ENCODE measurements at places on chromosomes 12 and 14. TPM values are rescaled to one million over a fixed set of nuclear protein-coding genes. Genes with fewer than 3 reads are reported as not detected.

- H3K27ac ChIP-seq: no peak within 1 kb of the TSS
- H3K27me3 ChIP-seq: no peaks in the 10 kb centered on the region
- no peak within 1 kb of the TSS for H3K4me3 ChIP-seq
- H3K4me1 ChIP-seq: no peaks in the 10 kb centered on the region
- DNase-seq: no peak
- no peaks in the 10 kb centered on the region for H3K36me3 ChIP-seq
Observed at GRCh38 chr12:21334771-21335325, at the start of gene SLCO1A2. SLCO1A2 (minus strand) TSS chr12:21334917; CDS start chr12:21334647, 270 bp downstream.

DNA sequence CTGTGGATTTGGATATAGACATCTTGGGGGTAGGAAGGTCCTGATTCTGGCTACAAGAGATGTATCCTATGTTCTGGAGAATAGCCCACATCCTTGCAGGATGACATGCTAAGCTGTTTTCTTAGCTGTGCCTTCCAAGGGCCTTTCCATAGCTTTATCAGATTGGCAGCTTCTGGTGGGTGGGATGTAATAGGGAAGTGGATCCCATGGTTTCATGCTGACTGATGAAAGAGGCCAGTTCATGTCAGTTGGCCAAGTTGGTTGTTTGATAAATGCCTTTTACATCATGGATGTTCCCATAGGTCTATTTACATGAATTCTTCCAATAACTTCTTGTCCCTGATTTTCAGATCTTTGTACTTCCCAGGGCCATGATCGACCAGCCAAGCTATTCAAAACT lies 169.1 kb upstream of the RMST start:
- no peak overlapping the region for H3K27ac ChIP-seq
- no peaks in the 10 kb centered on the region for H3K36me3 ChIP-seq
- H3K27me3 ChIP-seq: no peaks in the 10 kb centered on the region
- H3K4me3 ChIP-seq: no peak overlapping the region
- H3K4me1 ChIP-seq: no peaks in the 10 kb centered on the region

- peak overlapping the region; percentile 89 for H3K27ac ChIP-seq
- DNase-seq: no peak
- H3K4me1 ChIP-seq: peaks cover 33% of the 10 kb centered on the region
- no peaks in the 10 kb centered on the region for H3K27me3 ChIP-seq
- no peak overlapping the region for H3K4me3 ChIP-seq
- no peaks in the 10 kb centered on the region for H3K36me3 ChIP-seq
Observed at GRCh38 chr14:54645639-54646038, 78.7 kb downstream of the SAMD4A start.

DNA sequence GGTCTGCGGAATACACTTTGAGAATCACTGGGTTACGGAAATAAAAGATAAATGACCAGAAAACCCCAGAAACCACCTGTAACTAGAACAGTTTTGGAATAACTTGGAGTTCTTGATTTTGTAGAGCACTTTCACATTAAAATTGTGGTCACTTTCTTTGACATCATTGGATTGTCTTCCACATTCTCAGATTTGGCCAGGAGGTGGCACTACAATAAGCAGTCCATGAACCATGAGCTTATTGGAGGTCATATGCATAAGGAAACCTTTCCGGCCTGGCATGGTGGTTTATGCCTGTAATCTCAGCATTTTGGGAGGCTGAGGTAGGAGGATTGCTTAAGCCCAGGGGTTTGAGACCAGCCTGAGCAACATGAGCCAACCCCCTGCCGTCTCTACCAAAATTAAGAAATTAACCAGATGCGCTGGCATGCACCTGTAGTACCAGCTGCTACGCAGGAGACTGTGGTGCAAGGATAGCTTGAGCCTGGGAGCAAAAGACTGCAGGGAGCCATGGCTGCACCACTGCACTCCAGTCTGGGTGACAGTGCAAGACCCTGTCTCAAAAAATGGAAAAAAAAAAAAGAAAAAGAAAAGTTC lies 107.7 kb upstream of the CAND1 start:
- no peak overlapping the region for H3K27ac ChIP-seq
- no peaks in the 10 kb centered on the region for H3K4me1 ChIP-seq
- no peak overlapping the region for H3K4me3 ChIP-seq
- no peaks in the 10 kb centered on the region for H3K27me3 ChIP-seq

DNA sequence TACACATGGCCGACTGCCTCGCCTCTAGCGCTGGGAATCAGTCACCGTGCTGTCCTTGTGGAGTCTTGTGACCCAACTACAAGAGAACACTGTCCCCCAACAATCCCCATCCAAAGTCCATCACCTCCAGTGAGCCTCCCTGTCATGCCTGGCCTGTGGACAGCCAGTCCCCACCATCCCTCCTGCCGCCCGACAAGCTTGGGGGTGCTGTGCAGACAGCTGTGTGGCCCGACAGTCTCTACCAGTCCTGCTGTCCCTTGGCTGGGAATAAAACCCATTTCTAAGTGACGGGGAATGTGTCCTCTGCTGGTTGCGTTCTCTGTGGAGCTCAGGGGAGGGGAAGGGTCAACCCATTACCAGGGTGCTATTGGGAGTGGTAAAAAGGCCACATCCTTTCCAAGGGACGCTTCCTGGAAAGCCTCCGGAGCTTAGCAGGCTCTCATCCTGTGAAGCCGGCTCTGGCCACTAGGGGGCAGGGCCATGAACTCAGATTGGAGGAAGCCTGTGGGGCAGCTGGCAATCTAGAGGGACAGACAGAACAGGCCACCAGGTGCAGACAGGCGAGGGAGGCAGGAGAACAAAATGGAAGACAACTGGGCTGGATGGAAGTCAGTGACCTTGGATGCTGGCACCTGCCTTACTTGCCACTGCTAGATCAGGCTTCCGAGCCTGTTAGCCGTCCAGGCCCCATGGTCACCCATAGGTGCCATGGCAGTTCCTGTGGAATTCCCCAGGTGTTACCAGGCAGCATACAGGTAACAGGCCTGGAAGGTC lies 12.0 kb upstream of the BLTP3B start:
- no peaks in the 10 kb centered on the region for H3K27me3 ChIP-seq
- H3K4me3 ChIP-seq: no peak overlapping the region
- peaks cover 19% of the 10 kb centered on the region for H3K4me1 ChIP-seq

Gene PGF
- 27.0 TPM for polyA plus RNA-seq

DNA sequence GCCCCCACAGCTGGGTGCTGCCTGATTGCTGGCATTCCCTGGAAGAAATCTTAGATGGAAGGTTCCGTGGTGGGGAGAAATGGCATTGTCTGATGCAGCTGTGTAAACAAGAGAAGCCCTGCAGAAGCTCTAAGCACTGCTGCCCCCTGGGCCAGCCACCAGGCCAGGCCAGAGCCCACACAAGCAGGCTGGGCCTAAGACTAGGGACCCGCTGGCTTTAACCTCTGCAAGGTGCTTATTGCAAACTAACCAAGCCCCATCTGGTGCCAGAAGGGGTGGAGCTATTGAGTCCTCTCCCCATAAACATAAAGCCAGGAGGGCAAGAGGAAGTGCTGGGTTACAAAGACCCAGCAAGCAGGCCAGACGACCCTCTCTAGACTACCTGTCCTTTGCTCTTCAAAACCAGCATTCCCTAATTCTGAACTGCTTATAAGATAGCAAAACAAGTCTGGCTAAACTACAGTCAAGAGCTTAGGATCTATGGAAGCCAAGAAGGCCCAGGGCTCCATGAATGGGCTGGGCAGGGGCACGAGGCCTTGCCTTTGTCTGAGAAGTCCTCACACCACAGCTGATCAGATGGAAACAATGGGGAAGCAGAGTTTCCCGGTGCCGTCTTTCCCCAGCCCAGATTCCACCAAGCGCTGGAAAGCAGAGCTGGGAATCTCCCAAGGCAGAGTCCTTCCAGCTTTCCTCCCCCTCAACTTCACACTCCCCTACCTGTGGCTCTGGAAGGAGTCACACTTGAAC lies 28.8 kb downstream of the P2RX4 start:
- no peak overlapping the region for H3K4me3 ChIP-seq
- peaks cover 30% of the 10 kb centered on the region for H3K4me1 ChIP-seq
- no peak overlapping the region for H3K27ac ChIP-seq
- peaks cover 34% of the 10 kb centered on the region for H3K36me3 ChIP-seq
- DNase-seq: peak; percentile 22

GRCh38 chr14:35243956-35244355 lies 48.2 kb upstream of the PSMA6 start:
- no peaks in the 10 kb centered on the region for H3K27me3 ChIP-seq
- DNase-seq: peak; percentile 67
- H3K36me3 ChIP-seq: no peaks in the 10 kb centered on the region
- H3K27ac ChIP-seq: no peak overlapping the region
- H3K4me3 ChIP-seq: no peak overlapping the region

DNA sequence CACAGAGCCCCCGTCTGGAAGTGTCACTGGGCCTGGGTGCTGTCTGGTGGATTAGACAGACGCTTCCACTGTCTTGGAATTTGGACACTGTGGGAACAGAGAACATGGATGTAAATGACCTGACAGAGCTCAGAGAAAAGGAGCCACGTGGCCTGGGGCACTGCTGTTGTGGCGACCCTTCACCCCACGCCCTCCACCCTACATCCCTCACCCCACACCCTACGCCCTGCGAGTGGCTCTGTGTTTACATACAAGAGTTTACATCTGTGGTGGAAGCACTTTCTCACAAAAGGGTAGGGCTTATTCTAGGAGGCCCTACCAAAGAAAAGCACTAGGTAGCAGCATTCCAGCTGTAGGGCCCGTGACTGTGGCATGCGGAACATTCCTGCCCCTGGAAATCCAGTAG lies 47.7 kb downstream of the B4GALNT3 start:
- H3K4me1 ChIP-seq: peaks cover 18% of the 10 kb centered on the region
- no peak for DNase-seq
- no peaks in the 10 kb centered on the region for H3K36me3 ChIP-seq
- peaks cover 2% of the 10 kb centered on the region for H3K27me3 ChIP-seq
- no peak overlapping the region for H3K27ac ChIP-seq
- no peak overlapping the region for H3K4me3 ChIP-seq

GRCh38 chr14:100653409-100653808 lies 66.2 kb upstream of the BEGAIN start:
- H3K27me3 ChIP-seq: peaks cover 8% of the 10 kb centered on the region
- no peak for DNase-seq
- H3K4me1 ChIP-seq: peaks cover 38% of the 10 kb centered on the region
- H3K4me3 ChIP-seq: no peak overlapping the region
- no peaks in the 10 kb centered on the region for H3K36me3 ChIP-seq

DNA sequence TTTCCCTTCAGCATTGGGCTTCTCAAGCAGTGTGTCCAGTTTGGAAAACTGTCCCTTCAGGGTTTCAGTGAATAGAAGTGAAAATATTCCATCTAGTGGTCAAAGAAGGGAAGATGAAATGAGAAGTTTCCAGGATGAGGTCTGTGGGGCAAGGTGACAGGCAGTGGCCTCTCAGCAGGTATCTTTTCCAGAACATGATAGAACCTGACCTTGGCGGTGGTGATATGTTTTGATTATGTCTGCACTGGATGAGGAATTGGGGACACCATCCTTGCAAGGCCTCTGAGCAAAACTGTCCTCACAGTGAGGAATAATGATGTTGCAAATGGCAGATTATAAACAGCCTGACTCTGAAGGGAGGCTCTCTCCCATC lies 4.7 kb downstream of the GPX2 start:
- peaks cover 9% of the 10 kb centered on the region for H3K36me3 ChIP-seq
- H3K4me3 ChIP-seq: no peak overlapping the region
- no peak overlapping the region for H3K27ac ChIP-seq
- H3K27me3 ChIP-seq: no peaks in the 10 kb centered on the region

Gene OR10P1
- polyA plus RNA-seq: not detected

DNA sequence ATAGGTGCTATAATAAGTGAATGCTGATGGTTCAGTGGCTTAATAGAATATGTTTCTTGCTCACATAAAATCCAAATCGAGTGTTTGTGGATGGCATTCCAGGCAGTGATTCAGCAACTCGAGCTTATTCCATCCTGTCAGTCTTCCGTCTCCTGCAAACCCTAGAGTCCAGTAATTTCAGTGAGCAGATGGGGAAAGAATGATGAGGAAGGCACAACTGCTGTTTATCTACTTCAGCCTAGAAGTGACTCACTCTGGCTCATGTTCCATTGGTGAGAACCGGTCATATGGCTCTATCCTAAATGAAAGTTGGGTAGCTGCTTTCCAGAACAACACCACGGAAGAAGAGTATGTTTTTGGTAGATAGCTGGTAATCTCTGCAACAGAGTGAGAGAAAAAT lies 421.8 kb upstream of the PDE3A start:
- DNase-seq: peak; percentile 70
- peaks cover 2% of the 10 kb centered on the region for H3K4me1 ChIP-seq
- no peaks in the 10 kb centered on the region for H3K36me3 ChIP-seq
- H3K4me3 ChIP-seq: no peak overlapping the region

Gene RACGAP1
- polyA plus RNA-seq: 31.4 TPM

DNA sequence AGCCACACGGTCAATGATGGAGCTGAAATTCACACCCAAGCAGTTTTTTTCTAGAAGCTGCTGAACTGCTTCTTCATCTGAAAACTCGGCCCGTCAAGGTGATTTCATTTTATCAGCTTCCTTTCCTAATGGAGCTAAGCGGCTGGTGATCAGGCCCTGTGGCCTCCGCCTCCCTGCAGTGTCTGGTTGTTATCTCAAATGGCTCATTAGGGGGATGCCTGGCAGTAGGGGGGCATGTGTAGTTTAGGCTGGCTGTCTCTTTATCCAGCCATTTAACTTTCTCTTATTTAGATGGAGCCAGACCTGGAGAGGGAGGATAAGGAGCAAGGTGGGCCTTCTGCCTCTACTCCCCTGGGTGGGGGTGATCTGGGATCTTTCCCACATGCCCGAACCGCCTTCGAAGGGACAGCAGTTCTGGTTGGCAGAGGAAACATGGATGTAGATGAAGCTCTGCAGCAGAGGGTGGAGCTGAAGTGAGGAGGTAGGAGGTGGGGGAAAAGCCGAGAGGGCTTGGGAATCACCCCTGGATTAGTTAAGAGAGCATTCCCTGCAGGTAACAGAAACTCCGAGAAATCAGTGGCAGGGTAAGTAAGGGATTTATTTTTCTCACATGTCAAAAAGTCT lies 64.4 kb downstream of the TGFB3 start:
- no peak overlapping the region for H3K4me3 ChIP-seq
- DNase-seq: no peak
- no peak overlapping the region for H3K27ac ChIP-seq
- H3K4me1 ChIP-seq: no peaks in the 10 kb centered on the region

- no peak overlapping the region for H3K27ac ChIP-seq
- H3K4me3 ChIP-seq: no peak overlapping the region
- H3K27me3 ChIP-seq: no peaks in the 10 kb centered on the region
- peaks cover 4% of the 10 kb centered on the region for H3K36me3 ChIP-seq
Observed at GRCh38 chr12:122399254-122399591, 23.2 kb downstream of the CLIP1 start.

GRCh38 chr14:48723841-48724495 lies 862.2 kb downstream of the RPS29 start:
- H3K36me3 ChIP-seq: no peaks in the 10 kb centered on the region
- no peak overlapping the region for H3K27ac ChIP-seq
- H3K27me3 ChIP-seq: no peaks in the 10 kb centered on the region

- no peaks in the 10 kb centered on the region for H3K36me3 ChIP-seq
- H3K4me1 ChIP-seq: peaks cover 3% of the 10 kb centered on the region
Observed at GRCh38 chr14:79580906-79581305, 630.4 kb downstream of the DIO2 start.

Gene MED6
- polyA plus RNA-seq: 29.6 TPM

Gene KRT82
- not detected for polyA plus RNA-seq
